Spinal cord (tissue), 10 donors: ENCODE measurements at places on chromosomes 6 and 20. TPM values are rescaled to one million over a fixed set of nuclear protein-coding genes. Genes with fewer than 3 reads are reported as not detected.

GRCh38 chr6:100353276-100354015 is 111.3 kb downstream of the SIM1 start:
- no peak for DNase-seq
- no peaks in the 10 kb centered on the region for H3K27me3 ChIP-seq
- no peaks in the 10 kb centered on the region for H3K36me3 ChIP-seq
- no peaks in the 10 kb centered on the region for H3K4me1 ChIP-seq
- H3K27ac ChIP-seq: no peak overlapping the region
- no peak overlapping the region for H3K4me3 ChIP-seq

The GPRC6A gene
- total RNA-seq: not detected

- no peak overlapping the region for H3K27ac ChIP-seq
- H3K4me3 ChIP-seq: no peak overlapping the region
- no peaks in the 10 kb centered on the region for H3K27me3 ChIP-seq
- no peaks in the 10 kb centered on the region for H3K4me1 ChIP-seq
- DNase-seq: no peak
- H3K36me3 ChIP-seq: no peaks in the 10 kb centered on the region
These were observed 135.2 kb downstream of the RFPL4B start for GRCh38 chr6:112482373-112482772.

The SALL4 gene
- total RNA-seq: 1.3 TPM

DNA sequence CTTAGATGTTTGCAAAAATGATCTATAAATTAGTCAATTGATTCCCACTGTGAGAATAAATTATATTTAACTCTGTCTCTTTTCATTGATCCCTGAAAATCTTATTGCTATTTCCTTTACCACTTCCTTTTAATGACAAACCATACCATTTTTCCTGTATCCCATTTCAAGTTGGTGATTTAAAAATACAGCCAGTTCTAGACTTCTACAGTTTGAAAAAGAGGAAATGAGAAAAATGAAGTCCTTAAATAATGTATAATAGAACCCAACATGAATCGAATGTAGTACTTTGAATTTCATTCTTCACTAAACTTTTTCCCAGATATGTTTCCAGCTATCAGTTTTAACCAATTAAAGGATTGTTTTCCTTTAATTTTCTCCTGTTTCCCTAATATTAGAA is 29.5 kb upstream of the SDHAF4 start:
- no peak overlapping the region for H3K4me3 ChIP-seq
- H3K27me3 ChIP-seq: no peaks in the 10 kb centered on the region
- H3K4me1 ChIP-seq: no peaks in the 10 kb centered on the region
- no peak for DNase-seq

GRCh38 chr6:123925350-123925749 is 121.7 kb downstream of the NKAIN2 start:
- no peak for DNase-seq
- H3K36me3 ChIP-seq: no peaks in the 10 kb centered on the region
- H3K27me3 ChIP-seq: no peaks in the 10 kb centered on the region
- H3K4me1 ChIP-seq: no peaks in the 10 kb centered on the region

The KHDC1L gene
- total RNA-seq: 0.83 TPM

DNA sequence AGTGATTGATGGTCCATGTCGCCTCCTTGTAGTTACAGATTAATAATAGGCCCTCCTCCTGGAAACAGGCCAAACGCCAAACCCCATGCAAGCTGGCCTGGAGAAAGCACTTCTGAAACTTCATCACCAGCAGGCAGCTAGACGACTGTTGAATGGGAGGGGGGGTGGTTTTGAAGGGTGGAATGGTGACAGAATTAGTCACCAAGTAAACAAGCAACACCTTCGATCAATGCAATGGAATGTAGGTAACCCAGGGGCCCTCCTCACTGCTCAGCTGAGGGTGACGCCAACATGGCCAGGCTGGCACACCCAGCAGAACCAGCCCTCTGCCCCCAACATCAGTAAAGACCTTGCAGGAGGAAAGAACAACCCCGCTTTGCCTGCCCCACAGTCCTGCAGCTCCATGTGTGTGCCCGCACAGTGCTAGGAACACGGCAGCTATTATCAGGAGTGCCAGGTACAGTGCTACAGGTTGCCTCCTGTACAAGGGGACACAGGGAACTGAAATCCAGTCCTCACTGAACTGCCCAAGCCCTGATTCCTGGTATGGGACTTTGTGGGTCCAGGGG is 2.7 kb downstream of the BCAS1 start:
- DNase-seq: peak; percentile 67
- H3K27me3 ChIP-seq: no peaks in the 10 kb centered on the region
- no peak overlapping the region for H3K4me3 ChIP-seq
- H3K36me3 ChIP-seq: no peaks in the 10 kb centered on the region
- no peak overlapping the region for H3K27ac ChIP-seq

The FILIP1 gene
- 10.4 TPM for total RNA-seq
